Naive thymus-derived CD8-positive, alpha-beta T cell (primary cell): ENCODE measurements at places on chromosomes 16 and 17. TPM values are rescaled to one million over a fixed set of nuclear protein-coding genes. Genes with fewer than 3 reads are reported as not detected.
A peak's percentile ranks its signal among the peaks of the same experiment; 100 is the strongest.

KRTAP2-1 gene
- not detected for total RNA-seq

SECTM1 gene
- not detected for total RNA-seq

ZFPM1 gene
- total RNA-seq: 10.6 TPM

GRAPL gene
- total RNA-seq: 69.6 TPM

LDHD gene
- total RNA-seq: not detected

RNU2-1 gene
- total RNA-seq: 8,620 TPM

LRRC37A3 gene
- total RNA-seq: 28.5 TPM

GRCh38 chr17:1908699-1909309 lies 79.0 kb downstream of the RPA1 start:
- DNase-seq: peak; percentile 12

DNA sequence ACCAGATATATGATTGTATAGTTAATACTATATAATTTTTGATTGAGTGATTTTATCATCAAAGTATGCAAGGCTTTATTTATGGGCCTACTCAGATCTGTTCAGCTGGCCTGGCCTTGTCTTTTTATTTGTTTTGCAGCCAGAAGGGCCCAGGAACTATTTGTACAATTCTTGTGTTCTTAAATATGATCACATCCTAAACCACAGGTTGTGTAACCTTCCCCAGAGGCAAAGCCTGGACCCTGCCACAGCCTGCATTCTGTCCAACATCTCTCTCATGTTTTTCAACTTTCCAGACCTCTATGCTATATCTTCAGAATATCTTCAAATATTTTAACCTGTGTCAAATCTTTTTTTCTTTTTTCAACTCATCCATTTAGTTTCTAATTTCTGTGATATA lies 410.4 kb upstream of the MON1B start:
- no peak for DNase-seq

GRCh38 chr16:28586466-28586865 lies 10.4 kb downstream of the SULT1A2 start:
- DNase-seq: no peak

GRCh38 chr17:79001190-79002020 lies 8.2 kb downstream of the CANT1 start:
- no peak for DNase-seq

DNA sequence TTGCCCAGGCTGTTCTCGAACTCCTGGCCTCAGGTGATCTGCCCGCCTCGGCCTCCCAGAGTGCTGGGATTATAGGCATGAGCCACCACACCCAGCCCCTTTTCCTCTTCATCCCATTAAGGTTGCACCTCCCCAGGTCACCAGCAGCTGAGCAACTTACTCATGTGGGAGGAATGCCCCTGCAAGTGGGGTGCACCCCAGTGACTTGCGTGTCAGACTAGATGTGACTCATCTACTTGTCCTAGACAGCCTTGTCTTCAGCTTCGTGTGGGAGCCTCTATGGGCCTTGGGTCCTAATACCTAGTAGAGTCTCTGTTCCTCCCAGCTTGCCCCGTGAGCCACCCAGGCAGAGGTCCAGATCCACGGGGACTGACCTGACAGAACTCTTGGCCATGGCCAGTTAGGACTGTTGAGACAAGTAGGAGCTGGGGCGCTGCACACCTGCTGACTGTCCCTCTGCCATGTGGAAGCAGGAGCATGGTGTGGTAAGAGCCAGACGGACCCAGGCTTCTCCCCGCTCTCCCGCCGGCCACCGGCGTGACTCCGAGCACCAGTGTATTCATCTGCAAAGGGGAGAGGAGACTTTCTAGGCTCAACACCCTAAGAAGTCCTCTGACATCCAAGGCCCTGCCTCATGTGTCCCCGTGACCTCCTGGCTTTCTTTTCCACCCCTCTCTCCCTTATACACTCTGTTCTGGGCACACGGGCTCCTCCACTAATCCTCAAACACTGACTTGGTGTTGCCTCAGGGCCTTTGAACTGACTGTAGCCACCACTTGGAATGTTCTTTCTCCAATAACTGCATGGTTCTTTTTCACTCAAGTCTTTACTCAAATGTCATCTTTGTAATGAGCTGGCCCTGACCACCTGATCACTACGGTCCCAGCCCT lies 11.6 kb upstream of the CBX4 start:
- no peak for DNase-seq

GRCh38 chr17:2724784-2725164 lies 13.2 kb upstream of the CLUH start:
- DNase-seq: no peak

DNA sequence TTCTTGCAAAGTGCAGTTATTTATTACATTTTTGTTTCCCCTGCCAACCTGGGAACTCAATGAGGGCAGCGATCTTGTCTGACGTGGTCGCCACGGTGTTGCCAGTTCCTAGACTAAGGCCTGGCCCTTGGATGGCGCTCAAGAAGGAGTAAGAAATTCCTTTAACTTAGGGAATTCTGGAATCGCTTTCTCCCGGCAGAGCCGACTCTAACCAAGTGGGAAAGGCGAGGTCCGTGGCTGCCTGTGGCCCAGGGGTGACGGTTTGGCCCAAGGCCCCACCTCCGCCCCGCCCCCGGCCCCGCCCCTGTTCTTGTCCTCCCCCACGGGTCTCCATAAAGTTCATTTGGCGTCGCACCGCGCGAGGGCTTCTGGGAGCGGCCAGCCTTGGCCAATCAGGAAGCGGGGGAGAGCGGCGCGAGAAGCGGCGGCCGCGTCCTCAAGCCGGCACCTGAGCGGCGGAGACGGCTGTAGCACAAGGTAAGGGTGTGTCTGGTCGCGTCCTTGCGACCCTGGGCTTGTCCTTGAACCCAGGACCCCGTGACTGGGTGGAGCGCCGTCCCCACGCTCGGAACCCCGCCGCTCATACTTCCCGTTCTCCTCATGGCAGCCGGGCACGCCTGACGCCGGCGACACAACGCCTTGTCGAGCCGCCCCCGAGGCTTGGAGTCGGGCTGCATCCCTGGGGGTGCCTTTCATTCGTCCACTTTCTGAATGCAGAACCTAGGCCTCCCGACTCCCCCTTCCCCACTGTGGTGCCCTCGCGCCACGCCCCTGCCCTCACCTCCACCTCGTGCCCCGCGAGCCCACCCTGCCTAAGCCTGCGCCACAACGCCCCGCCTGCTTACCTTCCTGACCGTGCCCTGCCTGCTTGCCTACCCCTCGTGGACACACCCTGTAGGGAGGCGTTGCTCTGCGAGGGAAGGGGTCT lies at the start of gene NUP93:
TSS of gene NUP93 (plus strand) at position 395 of the 928 bp plus-strand sequence. CDS start 18,119 bp downstream, outside the sequence.
- DNase-seq: peak; percentile 89

DNA sequence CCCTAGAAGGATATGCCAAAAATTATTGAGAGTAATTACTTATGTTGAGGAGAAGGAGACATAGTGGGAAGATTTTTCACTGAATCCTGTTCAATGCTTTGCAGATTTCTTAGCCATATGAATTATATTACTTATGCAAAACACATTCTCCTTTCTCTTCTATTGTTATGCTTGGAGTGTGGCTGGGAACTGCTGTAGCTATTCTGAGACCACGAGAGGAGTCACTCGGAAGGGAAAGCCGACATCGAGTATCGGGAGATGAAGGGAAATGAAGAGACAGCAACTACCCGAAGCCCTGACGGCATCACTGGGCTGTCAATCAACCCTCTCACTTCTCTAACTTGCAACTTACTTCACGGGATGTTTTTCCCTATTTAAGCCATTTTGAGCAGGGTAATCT lies 39.6 kb downstream of the STX8 start:
- no peak for DNase-seq

GRCh38 chr16:87499189-87499486 lies 6.3 kb upstream of the ZCCHC14 start:
- no peak for DNase-seq

DNA sequence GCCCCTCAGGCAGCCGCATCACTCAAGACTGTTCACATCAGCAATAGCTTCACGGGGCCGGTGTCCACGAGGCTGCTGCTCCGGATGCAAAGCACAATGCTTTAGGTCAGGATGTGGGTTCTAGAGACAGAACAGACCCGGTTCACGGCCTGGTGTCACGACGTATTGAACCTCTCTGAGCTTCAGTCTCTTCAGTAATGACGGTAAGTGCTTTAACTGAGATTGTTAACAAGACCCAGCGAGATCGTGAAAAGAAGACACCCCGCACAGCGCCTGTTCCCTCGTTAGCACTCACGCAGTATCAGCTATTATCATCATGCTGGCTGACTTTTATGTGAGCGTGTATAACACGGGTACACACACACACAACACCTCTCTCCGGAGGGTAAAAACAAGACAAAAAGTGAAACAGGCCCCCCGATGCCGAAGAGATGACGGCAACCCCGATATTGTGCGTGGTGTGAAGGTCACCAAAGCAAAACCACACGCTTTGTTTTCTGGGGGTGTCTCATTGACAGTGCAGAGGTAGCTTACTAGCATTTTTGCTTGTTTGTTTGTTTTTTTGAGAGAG lies 21.4 kb upstream of the ABR start:
- DNase-seq: peak; percentile 76
